CD4-positive, alpha-beta memory T cell (primary cell): ENCODE measurements at places on chromosomes 4 and X. TPM values are rescaled to one million over a fixed set of nuclear protein-coding genes. Genes with fewer than 3 reads are reported as not detected.

GRCh38 chr4:30396772-30397475 is 323.2 kb upstream of the PCDH7 start:
- DNase-seq, result no peak
- no peaks in the 10 kb centered on the region for H3K27me3 ChIP-seq
- H3K4me3 ChIP-seq, result no peak overlapping the region
- no peak overlapping the region for H3K27ac ChIP-seq
- no peaks in the 10 kb centered on the region for H3K4me1 ChIP-seq

DNA sequence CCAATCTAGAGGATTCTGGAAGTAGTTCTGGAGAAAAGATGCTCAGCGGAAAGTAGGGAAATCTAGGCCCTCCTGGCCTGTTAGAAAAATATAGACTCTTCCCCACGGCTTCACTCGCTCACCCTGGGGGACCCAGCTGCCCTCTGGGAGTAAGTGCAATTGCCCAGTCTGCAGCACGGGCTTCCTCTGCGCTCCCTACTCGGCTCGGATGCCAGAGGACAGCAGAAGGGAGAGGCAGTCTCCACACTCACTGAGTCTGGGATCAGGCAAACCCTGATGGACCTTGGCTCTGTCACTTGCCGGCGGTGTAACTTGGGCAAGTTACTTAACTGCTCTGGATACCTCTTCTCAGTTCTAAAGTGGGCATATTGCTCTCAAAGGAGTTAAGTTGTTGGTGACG is 2.1 kb downstream of the SHISA3 start:
- peaks cover 23% of the 10 kb centered on the region for H3K4me1 ChIP-seq
- no peak for DNase-seq
- peaks cover 23% of the 10 kb centered on the region for H3K27me3 ChIP-seq
- H3K4me3 ChIP-seq, result no peak overlapping the region
- H3K36me3 ChIP-seq, result no peaks in the 10 kb centered on the region
- H3K27ac ChIP-seq, result no peak overlapping the region

- DNase-seq, result no peak
- no peaks in the 10 kb centered on the region for H3K36me3 ChIP-seq
- H3K4me3 ChIP-seq, result no peak overlapping the region
- no peak overlapping the region for H3K27ac ChIP-seq
- H3K4me1 ChIP-seq, result peaks cover 6% of the 10 kb centered on the region
- no peaks in the 10 kb centered on the region for H3K27me3 ChIP-seq
Observed at GRCh38 chr4:150890246-150890645, 124.8 kb downstream of the LRBA start.

DNA sequence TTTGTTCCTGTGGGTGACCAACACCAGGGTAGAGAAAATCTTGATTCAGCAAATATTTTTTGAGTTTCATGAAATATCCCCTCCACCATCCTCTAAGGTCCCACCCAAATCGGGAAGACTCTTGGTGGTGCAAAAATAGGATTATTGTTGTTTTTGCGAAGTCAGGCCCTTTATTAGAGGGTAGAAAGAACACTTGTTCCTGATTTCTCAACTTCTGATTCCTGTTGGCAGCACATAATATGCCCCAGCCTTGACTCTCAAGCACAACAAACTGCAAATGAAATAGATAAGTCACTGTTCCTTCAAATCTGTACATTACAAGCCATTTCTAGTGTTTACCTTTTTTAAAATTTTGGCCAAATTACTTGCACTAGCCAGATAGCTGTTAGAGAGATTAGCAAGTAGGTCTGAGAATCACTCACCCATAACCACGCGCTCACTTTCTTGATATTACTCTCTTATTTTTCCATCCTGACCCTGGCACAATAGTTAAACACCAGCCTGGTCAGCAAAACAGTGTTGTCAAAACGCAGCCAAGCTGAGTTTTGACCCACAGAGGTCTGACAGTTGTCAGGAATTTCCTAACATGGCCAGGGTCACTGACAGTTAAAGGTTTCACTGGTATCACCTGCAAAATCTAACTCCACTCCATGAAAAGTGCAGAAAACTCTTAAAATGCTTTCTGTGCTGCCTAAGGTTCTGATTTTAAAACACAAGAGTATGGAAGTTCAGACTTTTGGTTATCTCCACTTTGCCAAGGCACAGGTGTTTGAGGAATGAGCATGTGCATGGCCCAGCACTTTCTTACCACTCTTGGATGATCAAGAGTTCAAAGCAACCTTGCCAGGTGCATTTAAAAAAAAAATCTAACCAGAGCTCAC is 69.8 kb downstream of the RBM47 start:
- no peaks in the 10 kb centered on the region for H3K4me1 ChIP-seq
- no peaks in the 10 kb centered on the region for H3K36me3 ChIP-seq
- no peak overlapping the region for H3K4me3 ChIP-seq
- H3K27me3 ChIP-seq, result no peaks in the 10 kb centered on the region
- DNase-seq, result no peak

GRCh38 chr4:151653548-151653918 is 107.3 kb downstream of the GATB start:
- H3K36me3 ChIP-seq, result no peaks in the 10 kb centered on the region
- H3K4me1 ChIP-seq, result no peaks in the 10 kb centered on the region
- H3K27me3 ChIP-seq, result no peaks in the 10 kb centered on the region
- DNase-seq, result no peak
- no peak overlapping the region for H3K27ac ChIP-seq

- DNase-seq, result no peak
- no peaks in the 10 kb centered on the region for H3K27me3 ChIP-seq
- no peak overlapping the region for H3K27ac ChIP-seq
Observed at GRCh38 chrX:114058988-114059418, 524.9 kb upstream of the HTR2C start.

DNA sequence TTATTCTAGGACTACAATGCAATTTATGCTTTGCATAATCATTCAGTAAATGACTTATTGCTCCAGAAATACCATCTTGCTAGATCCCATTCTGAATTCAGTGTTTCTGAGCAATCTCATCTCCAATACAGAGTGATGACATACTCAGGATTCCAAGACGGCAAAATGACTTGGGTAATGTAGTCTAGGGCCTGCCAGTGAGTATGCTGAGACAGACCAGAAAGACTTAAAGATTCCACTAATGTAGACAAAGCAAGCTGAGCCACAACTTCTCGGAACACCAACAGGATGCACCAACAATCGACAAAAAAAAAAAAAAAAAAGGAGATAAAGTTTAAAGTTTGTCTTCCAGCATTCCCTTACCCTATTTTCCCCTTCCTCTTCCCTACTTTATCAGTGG is 919 bp upstream of the SEC24B start:
- H3K36me3 ChIP-seq, result no peaks in the 10 kb centered on the region
- peaks cover 42% of the 10 kb centered on the region for H3K4me1 ChIP-seq
- no peak overlapping the region for H3K4me3 ChIP-seq
- H3K27me3 ChIP-seq, result no peaks in the 10 kb centered on the region
- no peak for DNase-seq

- no peaks in the 10 kb centered on the region for H3K4me1 ChIP-seq
- no peak overlapping the region for H3K27ac ChIP-seq
- no peak for DNase-seq
- no peaks in the 10 kb centered on the region for H3K27me3 ChIP-seq
- H3K4me3 ChIP-seq, result no peak overlapping the region
Observed at GRCh38 chrX:112946227-112946626, 105.6 kb upstream of the AMOT start.

DNA sequence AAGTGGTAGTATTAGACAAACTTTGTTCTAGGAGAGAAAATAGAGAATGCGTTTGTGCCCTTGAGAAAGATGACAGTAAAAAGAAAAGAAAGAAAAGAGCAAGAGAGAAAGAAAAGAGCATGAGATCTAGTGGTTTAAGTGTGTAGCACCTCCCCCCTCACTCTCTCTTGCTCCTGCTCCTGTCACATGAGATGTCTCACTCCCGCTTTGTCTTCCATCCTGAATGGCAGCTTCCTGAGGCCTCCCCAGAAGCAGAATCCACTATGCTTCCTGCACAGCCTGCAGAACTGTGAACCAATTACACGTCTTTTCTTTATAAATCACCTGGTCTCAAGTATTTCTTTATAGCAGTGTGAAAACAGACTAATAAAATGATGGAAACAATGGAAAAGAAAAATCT is 499.6 kb downstream of the ACTRT1 start:
- no peaks in the 10 kb centered on the region for H3K27me3 ChIP-seq
- no peak for DNase-seq
- no peak overlapping the region for H3K27ac ChIP-seq
- H3K4me1 ChIP-seq, result no peaks in the 10 kb centered on the region
- H3K4me3 ChIP-seq, result no peak overlapping the region

The DCAF4L1 gene
- not detected for polyA plus RNA-seq

GRCh38 chr4:76590798-76591281 is 155.8 kb downstream of the SHROOM3 start:
- H3K4me1 ChIP-seq, result no peaks in the 10 kb centered on the region
- no peak overlapping the region for H3K27ac ChIP-seq
- no peaks in the 10 kb centered on the region for H3K27me3 ChIP-seq
- no peaks in the 10 kb centered on the region for H3K36me3 ChIP-seq
- DNase-seq, result no peak

DNA sequence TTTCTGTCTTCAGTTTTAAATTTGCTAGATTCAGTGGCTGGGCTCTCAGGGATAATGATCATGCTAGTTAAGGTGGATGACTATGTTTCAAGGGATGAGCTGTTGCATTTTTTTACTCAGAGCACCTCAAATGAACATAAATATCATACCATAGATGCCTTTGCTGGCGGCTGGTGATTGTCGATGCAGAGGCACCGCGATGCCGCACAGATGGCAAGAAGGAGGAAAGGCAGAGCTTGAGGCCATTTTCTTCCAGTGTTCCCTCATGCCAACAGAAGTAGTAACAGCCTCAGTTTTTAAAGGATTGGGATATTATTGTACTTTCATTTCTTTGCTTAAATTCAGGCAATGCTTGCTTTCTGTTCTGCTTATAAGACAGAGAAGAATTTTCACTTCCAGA is 654.7 kb upstream of the IGFBP7 start:
- no peaks in the 10 kb centered on the region for H3K36me3 ChIP-seq
- no peak overlapping the region for H3K4me3 ChIP-seq
- H3K27me3 ChIP-seq, result no peaks in the 10 kb centered on the region
- no peak overlapping the region for H3K27ac ChIP-seq
- no peaks in the 10 kb centered on the region for H3K4me1 ChIP-seq
- no peak for DNase-seq

The CT83 gene
- not detected for polyA plus RNA-seq

- no peak overlapping the region for H3K4me3 ChIP-seq
- no peak overlapping the region for H3K27ac ChIP-seq
Observed at GRCh38 chr4:16896881-16897750, 1.3 kb downstream of the LDB2 start.

GRCh38 chrX:14798805-14799397 is 74.0 kb downstream of the FANCB start:
- H3K36me3 ChIP-seq, result no peaks in the 10 kb centered on the region
- no peak overlapping the region for H3K27ac ChIP-seq
- H3K27me3 ChIP-seq, result no peaks in the 10 kb centered on the region
- no peaks in the 10 kb centered on the region for H3K4me1 ChIP-seq

- no peaks in the 10 kb centered on the region for H3K4me1 ChIP-seq
- H3K4me3 ChIP-seq, result no peak overlapping the region
- H3K36me3 ChIP-seq, result no peaks in the 10 kb centered on the region
- no peak for DNase-seq
Observed at GRCh38 chr4:127930175-127930574, 34.8 kb downstream of the MFSD8 start.

- H3K27me3 ChIP-seq, result no peaks in the 10 kb centered on the region
- H3K36me3 ChIP-seq, result no peaks in the 10 kb centered on the region
- H3K4me3 ChIP-seq, result no peak overlapping the region
- no peaks in the 10 kb centered on the region for H3K4me1 ChIP-seq
Observed at GRCh38 chr4:19614171-19614570, 637.5 kb upstream of the SLIT2 start.

The N4BP2 gene
- polyA plus RNA-seq, result 14.8 TPM
